ENCODE measurements at places on chromosomes 1 and 21. TPM values are rescaled to one million over a fixed set of nuclear protein-coding genes. Genes with fewer than 3 reads are reported as not detected.

The C4BPA gene
- total RNA-seq = not detected

The HSD17B7 gene
- 56.9 TPM for total RNA-seq

GRCh38 chr1:1780598-1781525, 2.6 kb upstream of the NADK start:
- DNase-seq = no peak

GRCh38 chr1:226953175-226953800, 13.2 kb downstream of the COQ8A start:
- DNase-seq = no peak

Data from Peyer's patch (tissue), 4 donors.